ENCODE measurements at places on chromosomes 13 and 19.

DNA sequence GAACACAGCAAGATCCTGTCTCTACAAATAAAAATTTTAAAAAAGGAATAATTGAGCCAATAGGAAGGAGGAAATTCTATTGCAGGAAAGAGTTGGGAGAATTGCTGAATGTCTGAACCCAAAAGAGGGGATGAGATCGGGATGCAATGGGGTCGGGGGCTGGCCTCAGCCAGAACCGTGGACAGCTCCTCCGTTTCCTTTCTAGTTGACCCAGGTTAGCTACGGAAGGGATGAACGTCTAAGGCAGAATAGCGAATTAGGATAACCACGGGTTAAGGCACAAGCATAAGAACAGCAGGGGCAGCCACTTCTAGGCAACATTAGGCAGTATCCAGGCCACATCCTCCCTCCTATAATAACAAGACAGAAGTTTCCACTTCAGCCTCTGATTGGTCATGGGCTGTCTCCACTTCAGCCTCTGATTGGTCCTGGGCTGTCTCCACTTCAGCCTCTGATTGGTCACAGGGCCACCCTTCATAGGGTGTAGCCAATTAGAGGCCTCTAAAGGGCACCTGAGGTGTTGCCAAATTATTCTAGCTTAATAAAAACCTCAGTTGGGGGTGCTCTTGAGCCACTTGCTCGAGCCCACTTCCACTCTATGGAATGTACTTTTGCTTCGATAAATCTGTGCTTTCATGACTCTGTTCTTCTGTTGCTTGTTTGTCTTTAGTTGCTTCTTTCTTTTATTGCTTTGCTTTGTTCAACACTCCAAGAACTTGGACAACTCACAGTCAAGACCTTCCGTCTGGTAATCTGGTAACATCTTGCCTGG is 24.9 kb upstream of the TPM4 start:
- no peak for DNase-seq

DNA sequence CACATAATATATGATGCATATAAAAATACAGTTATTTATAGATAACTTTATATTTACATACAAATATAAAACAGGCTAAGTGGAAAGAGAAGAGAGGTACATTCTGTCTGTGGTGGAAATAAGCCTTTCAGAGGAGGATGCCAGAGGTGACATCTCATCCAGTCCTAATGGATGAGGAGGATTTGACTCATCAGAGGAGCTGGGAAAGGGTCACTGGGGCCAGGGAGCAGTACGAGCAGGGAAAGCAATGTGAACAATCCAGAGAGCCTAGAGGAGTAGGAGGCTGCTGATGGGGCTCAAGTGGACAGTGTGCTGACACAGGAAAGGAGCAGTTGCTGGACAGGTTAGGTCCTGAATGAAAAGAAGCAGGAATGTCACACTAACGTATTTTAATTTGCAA is 18.6 kb downstream of the NALCN start:
- no peak for DNase-seq

GRCh38 chr19:54399189-54399588 is 16.1 kb upstream of the TTYH1 start:
- DNase-seq = no peak

DNA sequence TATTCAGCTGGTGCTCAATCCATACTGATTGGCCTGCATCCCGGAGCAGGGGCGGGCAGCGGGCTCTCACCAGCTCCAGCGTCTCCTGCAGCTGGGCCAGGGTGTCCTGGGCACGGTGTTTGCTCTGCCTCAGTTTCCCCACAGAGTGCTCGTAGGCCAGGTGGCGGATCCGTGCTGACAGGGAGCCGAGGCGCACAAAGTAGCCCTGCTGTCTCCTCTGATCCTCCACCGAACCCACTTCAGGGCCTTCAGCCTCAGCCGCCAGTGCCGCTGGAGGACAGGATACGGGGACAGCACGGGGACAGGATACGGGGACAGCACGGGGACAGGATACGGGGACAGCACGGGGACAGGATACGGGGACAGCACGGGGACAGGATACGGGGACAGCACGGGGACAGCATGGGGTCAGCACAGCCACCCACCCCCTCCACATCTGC is 7.3 kb upstream of the PLIN4 start:
- no peak for DNase-seq

DNA sequence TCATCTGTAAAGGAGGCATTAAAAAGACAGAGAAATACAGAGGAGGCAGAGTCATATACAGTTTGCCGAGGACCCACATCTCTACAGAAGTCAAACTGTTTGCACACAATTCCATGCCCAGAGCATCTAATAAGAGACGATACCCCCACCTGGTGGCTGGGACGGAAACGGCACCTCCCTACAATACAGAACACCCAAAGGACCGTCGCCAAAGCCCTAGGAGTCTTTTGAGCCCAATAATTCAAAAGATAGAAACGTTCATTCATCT is 703 bp upstream of the PLEKHG2 start:
- DNase-seq = peak; percentile 88

DNA sequence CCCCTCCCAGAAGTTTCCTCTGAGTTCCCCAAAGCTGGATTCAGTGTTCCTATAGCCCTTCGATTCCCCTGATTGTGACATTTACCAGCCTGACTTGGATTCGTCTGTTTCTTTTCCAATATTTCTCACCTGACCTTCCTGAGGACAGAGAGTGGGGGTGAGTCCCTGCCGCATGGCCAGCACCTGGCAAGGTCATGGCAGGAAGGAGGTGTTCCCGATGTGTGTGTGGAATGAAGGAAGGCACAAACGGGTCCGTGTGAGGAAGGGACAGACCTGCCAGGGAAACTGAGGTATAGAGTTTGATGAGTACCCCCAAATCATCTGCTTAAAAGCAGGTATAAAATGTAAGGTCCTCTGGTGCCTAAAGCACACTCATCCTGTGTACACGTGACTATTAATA is 3.3 kb downstream of the COL4A1 start:
- DNase-seq = no peak

DNA sequence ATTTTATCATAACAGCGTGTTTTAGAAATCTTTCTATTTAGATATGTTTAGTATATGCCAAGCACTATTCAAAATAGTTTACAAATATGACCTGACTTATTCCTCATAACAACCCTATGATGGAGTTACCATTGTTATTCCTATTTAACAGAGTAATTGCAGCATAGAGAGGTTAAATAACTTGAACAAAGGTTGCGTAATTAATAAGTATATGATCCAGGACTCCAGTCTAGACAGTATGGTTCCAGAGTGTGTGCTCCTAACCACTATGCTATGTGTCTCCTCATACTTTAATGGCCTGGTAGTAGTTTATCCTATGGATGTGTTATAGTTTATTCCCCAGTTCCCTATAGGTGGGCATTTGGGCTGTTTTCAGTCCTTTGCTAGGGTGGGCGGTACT is 145.3 kb downstream of the PAN3 start:
- no peak for DNase-seq

DNA sequence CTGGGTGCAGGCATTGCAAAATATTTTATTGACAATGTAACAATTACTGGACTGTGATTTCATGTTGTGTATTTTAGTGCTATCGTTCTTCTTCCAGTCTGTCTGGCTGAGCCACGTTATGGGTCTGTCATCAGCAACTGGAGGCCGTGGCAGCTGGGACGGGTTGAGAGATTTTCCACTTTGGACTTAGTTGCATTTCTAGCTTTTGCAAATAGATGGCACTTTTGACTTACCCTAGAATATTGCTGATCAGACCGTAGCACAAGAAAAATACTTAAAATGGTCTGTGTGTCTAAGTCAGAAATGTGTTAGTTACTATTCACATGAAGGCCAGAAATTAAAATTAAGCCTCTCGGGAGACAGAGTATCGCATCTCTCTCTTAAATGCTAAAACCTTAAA is 211.1 kb downstream of the TEX29 start:
- DNase-seq = peak; percentile 20

- no peak for DNase-seq
These were observed 100.7 kb upstream of the OBI1 start for GRCh38 chr13:78759704-78760103.

- no peak for DNase-seq
These were observed 26.7 kb upstream of the NANOS3 start for GRCh38 chr19:13849991-13850909.

DNA sequence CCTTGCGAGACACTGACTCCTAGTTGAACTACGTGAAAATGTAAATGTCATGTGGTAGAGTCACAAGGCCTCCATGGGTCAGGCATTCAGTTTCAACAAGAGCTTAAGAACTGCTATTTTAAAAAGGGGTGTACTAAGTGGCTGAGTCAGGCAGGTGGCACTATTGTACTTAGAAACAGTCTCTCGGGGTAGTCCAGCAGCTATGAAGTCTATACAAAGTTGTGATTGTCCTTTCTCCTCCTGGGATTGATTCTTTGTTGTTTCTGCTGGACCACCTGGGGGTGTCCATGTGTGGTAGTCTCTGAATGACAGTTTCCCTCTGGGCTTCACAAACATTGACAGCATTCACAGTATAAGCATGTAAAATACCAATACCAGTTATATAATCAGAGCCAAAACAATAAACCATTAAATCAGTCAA is 33.0 kb downstream of the UGGT2 start:
- no peak for DNase-seq

DNA sequence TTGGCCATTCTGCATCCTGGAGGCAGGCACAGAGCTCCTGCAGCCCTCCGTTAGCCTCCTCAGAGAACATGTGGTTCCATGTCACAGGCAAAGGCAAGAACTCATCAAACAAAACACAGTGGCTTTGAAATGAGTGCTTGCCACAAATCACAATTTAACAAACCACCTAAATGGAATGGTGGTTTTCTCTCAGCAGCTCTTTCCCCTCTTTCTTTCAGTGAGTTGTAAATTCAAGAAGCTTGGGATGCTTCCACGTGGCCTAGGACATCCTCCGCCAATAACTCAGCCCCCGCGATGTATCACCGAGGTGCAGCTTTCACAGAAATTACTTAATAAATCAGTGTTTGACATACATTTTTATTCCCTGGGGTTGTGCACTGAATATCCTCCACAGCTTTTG is 65.4 kb upstream of the RFC3 start:
- no peak for DNase-seq

GRCh38 chr19:33950091-33950750 is 153.6 kb downstream of the KCTD15 start:
- no peak for DNase-seq

DNA sequence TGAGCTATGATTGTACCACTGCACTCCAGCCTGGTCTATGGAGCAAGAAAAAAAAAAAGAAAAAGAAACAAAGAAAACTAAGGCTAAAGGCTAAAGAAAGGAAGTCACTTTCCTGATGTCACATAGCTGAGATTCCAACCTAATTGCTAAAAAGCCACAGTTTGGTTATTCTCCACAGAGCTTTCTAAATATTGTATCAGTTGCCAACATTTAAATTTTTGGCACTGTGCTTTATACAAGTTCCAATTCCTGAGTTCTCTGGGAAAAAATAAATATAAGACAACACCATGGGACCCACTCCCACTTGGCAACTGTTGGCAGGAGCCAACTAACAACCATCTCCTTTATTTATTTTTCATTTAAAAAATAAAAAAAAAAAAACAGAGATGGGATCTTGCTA is 11.2 kb upstream of the LYPD3 start:
- no peak for DNase-seq

DNA sequence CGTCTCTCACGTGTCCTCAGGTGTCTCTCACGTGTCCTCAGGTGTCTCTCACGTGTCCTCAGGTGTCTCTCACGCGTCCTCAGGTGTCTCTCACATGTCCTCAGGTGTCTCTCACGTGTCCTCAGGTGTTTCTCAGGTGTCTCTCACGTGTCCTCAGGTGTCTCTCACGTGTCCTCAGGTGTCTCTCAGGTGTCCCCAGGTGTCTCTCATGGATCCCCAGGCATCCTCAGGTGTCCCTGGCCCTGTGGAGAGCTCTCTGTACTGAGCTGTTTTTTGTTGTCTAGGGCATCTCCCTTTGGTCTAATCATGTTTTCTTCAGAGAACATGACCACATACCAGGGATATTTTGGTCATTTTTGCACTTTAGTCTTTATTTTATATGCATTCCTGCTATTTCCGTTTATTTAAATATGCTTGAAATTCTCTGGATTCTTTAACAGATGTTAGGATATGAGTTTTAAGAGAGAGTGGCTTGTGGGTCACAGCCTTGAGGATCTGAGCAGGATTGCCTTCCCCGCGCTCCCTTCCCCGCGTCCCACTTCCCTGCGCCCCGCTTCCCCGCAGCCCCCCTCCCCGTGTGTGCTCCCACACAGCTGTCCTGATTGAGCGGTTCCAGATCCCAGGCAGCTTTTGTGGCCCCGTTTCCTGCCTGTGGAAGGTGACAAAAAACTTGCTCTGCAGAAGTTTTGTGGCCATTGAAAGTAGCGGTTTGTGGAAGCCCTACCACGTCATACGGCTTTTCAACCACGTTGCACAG is 31.9 kb downstream of the ATP4B start:
- no peak for DNase-seq

GRCh38 chr19:7787141-7787540 is 24.1 kb downstream of the CLEC4M start:
- DNase-seq = no peak

- DNase-seq = no peak
These were observed 18.6 kb upstream of the LATS2 start for GRCh38 chr13:21079761-21080592.

DNA sequence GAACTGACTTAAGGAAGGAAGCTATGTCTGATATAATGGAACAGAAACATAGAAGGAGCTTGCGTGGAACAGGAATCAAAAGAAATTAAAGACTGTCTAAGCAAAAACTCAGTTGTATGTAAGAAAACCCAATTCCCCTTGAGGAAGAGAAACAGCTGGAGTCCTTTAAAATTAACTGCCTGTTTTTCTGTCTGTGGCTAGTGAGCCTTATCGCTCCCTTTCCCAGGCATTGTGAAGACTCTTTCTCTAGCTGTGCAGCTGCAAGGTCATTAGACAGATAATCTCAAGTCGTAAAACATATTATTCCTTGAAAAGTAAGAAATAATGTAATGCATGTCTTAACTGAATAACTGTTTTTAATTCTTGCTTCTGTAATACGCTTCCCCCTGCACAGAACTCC is 39.7 kb upstream of the IGSF23 start:
- no peak for DNase-seq

DNA sequence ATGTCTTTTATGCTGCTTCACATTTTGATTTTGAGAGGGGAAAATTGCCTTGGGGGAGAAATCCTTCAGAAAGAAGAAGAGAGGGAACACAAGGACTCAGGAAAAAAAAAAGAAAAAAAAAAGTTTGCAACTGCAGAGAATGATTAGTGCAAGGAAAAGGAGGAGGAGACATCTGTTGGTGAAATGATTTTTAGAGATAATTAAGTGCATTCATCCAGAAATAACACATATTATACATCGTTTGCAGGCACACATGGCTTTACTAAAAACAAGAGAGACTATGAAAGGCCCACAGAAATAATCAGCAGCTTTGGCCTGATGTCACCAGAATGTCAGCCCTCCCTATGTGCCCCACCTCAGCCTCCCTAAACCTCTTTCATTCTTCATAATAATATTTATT is 1058.2 kb downstream of the PCDH9 start:
- no peak for DNase-seq

DNA sequence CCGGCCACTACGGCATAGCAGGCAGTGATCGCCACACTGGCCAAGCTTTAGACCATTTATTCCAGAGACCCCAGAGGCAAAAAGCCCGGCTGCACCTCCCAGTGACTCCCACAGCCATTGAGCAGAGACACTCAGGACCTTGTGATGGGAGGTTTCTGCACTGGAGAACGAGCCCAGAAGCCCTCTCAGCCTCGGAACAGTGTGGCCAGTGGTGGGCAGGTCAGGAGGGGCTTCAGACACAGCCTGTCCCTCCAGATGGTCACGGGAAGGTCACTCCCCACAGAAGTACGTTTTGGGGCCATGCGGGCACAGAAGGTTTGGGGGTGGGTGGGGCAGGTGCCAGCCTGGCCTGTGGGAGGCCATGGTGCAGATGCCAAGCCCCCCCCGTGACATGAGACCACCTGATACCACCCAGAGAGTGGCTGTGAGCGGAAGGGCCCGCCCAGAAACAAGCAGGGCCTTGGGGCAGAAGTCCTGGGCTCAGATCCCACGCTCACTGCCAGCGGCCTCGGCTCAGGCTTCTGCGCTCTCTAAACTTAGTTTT is 599 bp upstream of the F10 start:
- no peak for DNase-seq

Data from NCI-H187 (cell line).